ENCODE measurements at places on chromosomes 7 and 10.

DNA sequence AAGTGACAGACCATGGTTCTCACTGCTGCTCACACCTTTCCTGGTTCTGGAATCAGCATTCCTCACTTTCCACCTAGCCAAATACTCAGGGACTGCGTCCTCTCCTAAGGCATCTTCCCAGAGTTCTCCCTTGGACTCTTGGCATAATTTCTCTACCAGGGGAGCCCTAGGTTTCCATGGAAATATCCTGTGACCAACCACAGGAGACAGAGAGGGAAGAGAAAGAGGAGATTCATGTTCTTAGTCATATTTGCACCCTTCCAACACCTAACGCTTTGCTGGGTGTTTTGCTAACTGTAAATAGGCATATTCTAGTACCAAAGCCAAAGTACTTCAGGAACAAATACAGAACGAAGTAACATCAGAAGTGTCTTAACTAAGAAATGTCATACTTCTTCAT lies 28.6 kb downstream of the DENND11 start:
- DNase-seq = no peak

GRCh38 chr7:121753944-121754343 lies 119.0 kb upstream of the PTPRZ1 start:
- no peak for DNase-seq

- DNase-seq = no peak
Measured at GRCh38 chr7:54559401-54559800, 17.2 kb downstream of the VSTM2A start.

- no peak for DNase-seq
Measured at GRCh38 chr7:158414486-158414961, 173.1 kb downstream of the PTPRN2 start.

GRCh38 chr10:8556321-8556720 lies 501.8 kb downstream of the GATA3 start:
- DNase-seq = no peak

GRCh38 chr10:72170733-72171132 lies 45.1 kb upstream of the ANAPC16 start:
- no peak for DNase-seq

DNA sequence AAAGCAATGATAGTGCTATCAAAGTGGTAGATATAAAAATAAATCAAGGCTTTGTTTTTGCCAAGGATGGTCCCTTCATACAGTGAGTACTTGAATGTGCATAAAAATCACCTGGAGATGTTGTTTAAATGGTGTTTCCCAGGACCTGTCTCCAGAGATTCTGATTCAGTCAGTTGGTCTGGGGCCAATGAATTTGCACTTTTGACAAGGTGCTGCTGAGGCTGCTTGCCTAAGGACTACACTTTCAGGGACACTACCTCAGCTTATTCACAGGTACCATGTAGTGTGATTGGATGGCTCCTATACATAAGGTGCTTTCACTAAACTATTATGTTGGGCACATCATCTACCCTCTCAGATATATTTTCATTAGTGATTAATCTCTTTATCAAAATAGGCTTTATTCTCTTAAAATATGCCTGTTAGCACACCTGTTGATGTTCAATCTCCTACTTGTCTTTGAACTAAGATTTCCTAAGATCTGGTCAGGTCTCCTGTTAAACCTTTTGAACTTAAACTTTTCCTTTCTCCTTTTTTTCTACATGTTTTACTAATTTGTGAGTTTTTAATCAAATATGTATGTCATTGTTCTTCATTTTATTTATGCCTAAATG lies 24.3 kb downstream of the CAPZA2 start:
- DNase-seq = no peak

DNA sequence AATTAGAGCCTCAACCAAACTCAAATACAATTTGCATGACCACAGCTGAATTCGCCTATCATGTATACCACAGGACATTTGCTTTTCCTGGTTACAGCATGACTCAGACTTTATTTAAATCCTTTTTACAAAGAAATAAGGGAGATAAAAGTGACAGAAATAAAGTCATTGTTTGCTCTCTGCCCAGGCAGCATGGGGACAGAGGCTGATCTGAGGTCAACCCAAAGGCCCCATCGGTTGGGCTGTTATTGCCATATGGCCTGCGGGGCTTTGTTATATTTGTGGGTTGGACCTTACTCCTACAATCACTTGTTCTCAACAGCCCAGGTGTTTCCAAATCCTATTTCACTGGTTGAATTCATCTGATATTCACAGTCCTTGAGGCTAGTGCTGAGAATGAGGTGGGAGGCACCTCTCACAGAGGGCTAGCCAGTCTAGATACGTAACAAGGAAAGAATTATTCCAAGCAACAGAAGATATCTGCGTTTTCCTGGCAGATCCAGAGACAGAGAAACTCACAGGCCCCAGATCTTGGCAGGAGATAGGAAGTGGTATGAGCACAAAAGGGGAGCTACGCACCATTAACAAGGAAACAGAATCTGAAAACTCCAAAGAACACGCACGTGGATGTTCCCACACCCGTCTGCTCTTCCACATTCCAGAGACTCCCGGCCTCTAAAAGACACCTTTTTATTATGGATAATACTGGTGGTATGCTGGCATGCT lies 117.3 kb downstream of the HIPK2 start:
- DNase-seq = no peak

- no peak for DNase-seq
Measured at GRCh38 chr10:98115031-98115787, 19.2 kb upstream of the R3HCC1L start.

DNA sequence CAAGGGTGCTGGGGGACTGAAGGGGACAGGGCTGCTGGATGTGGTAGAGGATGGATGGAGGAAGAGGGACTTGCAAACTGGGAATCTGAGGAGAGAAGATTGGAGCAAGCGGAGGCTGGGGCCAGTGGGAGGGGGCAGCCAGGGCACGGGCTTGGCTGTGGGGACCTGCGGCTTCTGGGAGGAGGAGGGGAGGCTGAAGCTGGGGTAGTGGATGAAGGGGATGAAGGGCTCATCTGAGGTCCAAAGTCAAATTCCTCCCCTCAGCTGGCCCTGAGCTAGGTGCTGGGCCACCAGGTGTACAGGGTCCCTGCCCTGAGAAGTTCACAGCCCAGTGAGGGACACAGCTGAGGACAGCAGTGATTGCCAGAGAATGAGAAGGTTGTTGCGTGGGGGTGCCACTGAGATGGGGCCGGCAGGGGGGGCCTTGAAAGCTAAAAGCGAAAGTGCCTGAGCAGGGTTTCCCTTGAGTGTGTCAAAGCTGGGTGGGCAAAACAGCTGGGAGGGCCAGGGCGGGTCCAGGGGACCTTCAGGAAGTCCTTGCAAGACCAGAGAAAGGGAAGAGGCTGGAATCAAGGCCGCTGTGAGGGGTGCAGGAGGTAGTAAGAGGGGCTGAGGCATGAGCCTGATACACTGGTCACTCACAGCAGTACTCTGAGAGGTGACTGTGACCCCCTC lies 75.2 kb downstream of the MYL10 start:
- DNase-seq = peak; percentile 45

DNA sequence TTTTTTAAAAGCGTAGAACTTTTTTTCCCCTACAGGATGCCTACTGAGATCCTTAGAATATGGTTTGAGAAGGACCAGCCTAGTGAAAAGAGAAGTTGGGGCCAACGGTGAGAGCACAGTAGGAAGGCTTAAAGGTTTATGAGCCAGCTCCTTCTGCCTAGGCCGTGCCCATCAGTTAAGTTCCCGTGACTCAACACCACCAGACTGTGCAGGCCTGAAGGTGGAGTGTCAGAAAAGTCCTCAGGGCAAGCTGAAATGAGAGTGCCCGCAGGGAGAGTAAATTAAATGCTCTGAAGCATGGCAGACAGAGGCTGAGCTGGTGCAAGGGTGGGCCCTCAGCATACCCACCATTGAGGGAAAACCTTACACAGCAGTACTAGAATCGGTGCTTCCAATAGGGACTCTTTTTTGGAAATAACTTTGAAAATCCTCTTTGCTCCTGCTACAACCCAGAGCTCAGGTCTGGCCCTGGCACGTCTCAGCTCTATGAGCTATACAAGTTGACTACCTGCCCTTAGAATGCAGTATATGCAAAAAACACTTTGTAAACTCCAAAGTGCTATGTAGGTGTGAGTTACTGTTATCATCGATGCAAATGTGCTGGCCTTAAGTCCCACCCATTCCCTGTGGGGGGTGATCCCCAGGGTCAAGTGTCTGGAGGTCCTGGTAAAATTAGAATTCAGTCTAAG lies 15.2 kb upstream of the C10orf67 start:
- DNase-seq = no peak

DNA sequence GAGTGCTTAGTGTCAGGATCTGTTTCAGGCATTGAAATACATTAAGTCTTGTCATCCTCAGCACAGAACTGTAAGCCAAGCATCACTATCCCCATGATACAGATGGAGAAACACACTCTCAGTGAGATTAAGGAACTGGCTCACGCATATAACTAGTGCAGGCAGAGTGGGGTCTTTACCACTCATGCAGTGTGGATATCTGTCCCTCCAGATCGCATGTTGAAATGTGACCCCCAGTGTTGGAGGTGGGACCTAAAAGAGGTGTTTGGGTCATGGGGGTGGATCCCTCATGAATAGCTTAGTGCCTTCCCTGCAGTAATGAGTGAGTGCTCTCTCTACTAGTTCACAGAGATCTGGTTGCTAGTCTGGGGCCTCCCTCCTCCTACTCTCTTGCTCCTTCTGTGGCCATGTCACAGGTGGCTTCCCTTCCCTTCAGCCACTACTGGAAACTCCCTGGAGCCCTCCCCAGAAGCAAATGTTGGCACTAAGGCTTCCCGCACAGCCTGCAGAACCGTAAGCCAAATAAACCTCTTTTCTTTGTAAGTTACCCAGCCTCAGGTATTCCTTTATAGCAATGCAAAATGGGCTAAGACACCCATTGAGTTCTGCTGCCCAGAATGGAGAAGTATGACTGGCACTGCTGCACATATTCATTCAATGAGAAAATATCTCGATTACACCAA lies 31.8 kb upstream of the MSMB start:
- DNase-seq = no peak

- no peak for DNase-seq
Measured at GRCh38 chr7:153422291-153423209, 629.6 kb upstream of the DPP6 start.

DNA sequence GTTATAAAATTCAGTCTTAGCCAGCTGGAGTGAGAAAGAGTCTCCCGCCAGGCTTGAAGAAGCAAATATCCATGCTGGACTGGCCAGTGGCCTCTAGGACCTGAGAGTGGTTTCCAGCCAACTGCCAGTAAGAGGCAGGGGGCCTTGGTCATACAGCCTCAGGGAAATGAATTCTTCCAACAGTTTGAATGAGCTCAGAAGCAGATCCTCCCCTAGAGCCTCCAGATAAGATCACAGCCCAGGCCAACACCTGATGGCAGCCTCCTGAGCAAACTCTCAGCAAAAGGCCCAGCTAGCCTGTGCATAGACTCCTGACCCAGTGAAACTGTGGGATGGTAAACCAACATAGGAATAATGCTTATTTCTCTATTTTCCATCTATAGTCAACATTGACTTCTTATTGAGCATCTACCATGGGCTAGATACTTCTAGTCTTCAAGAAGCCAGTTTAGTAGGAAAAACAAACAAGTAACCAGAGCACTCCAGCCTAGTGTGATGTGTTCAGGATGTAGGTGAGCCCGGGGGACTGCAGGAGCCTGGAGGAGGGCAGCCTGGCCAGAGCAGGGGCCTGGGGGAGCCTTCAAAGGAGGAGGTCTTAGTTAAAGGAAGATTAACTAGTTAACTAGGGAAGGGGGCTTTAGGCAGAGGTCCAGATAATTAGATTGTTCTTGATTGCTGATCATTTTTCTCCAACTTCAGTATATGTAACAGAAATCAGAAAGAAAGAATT lies 115.4 kb upstream of the ADO start:
- DNase-seq = no peak

DNA sequence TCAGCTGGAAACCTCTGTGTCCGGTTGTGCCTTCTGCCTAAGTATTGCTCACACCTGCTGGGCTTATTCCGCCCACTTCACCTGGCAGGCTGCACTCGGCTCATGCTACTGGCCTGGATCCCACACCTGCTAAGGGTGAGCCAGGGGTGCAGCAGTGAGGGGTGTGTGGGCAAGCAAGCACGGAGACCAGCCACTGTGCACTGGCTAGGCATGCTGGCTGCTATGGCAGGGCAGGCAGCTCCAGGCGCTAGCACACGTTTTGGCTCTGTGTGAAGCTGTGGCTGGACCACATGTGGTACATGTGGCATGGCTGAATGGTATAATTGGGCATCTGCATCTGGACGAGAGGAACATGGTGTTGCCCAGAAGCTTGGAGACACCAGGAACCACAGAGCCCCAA lies 940.7 kb downstream of the NRG3 start:
- no peak for DNase-seq

GRCh38 chr7:70659263-70659662 lies 472.7 kb upstream of the GALNT17 start:
- no peak for DNase-seq

GRCh38 chr10:44242091-44242490 lies 142.8 kb downstream of the CXCL12 start:
- DNase-seq = no peak

- no peak for DNase-seq
Measured at GRCh38 chr7:79529214-79529880, 75.9 kb upstream of the MAGI2 start.

DNA sequence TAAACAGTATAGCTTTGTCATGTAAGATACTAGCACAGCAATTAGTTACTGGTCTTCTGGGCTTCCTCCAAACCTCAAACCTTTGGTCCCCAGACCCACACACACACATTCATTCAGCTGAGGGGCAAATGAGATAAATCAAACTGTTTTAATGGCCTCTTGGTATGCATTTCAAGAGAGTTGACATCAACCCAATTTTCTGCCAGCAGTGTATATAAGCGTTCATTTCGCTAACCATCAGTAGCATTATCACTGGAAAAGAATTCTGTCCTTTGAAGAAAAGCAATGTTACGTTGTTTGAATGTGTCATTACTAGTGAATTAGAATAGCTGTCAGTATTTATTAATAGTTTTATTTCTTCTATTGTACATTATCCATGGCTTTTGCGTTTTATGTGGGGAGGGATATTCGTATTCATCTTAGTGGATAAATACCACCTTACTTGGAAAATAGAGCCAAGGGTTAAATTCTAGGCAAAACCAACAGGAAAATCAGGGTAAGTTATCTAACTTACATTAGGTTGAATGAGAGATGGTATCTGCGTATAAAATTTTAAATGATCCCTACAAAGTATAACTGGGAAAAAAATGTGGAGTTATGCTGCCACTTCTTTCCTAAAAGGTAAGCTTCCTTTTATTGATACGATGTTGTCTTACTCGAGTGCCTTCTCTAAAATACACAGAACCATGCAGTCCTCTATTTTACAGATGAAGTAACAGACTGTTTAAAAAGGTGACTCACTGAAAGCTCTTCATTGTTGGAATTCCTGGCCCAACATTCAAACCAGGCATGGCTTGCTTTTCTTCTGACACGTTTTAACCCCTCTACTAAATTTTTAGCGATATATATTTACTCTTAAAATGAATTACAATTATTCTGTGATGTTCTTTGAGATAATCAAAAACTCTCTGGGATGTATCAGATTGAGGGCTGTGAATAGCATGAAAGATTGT lies 2.0 kb upstream of the ZMYND11 start:
- no peak for DNase-seq

DNA sequence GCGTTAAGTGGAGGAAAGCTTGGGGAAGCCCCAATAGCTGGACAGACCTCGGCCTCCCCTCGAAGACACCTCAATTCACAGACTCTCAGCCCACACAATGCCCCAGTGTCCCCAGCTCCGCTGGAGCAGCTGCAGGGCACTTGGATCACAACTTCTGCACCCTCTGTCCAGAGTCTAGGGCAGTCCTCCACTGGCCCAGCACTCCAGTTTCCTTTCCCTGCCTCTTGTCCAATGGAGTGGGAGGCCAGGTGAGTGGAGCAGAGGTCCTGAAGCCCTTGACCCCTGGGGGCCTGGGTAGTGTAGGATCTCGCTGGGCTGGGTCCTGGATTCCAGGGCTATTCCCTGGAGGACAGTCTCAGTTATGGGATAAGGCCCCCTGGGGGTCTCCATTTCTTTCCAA lies 11.9 kb downstream of the SFRP5 start:
- DNase-seq = no peak

All from left forelimb (tissue), 1 donor.